ENCODE measurements at places on chromosomes 7 and 10. TPM values are rescaled to one million over a fixed set of nuclear protein-coding genes. Genes with fewer than 3 reads are reported as not detected.

Gene A1CF
- not detected for total RNA-seq

DNA sequence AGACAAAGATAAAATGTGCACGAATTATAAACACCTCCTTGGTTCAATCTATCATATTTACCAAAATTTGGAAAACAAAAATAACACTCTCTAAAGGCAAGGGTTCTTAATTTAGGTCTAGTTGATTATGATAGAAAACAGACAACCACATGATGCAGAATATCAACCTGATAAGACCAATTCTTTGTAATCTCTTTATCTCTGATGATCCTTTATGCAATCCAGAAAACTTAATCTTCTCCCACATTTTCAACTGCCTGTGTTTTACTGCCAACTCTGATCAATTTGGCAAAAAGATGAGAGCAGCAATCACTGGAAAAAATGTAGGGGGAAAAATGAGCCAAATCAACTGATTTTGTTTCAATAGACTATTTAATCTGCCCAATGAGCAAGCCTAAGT lies 148.5 kb downstream of the LRRN3 start:
- H3K4me3 ChIP-seq: no peak overlapping the region
- no peak overlapping the region for H3K27ac ChIP-seq
- no peaks in the 10 kb centered on the region for H3K27me3 ChIP-seq
- peaks cover 9% of the 10 kb centered on the region for H3K36me3 ChIP-seq
- no peak for DNase-seq
- peaks cover 8% of the 10 kb centered on the region for H3K4me1 ChIP-seq

- DNase-seq: no peak
- no peak overlapping the region for H3K4me3 ChIP-seq
- H3K36me3 ChIP-seq: peaks cover 2% of the 10 kb centered on the region
- no peaks in the 10 kb centered on the region for H3K4me1 ChIP-seq
- H3K27ac ChIP-seq: no peak overlapping the region
Measured at GRCh38 chr7:102096012-102096332, 190.7 kb upstream of the SH2B2 start.

DNA sequence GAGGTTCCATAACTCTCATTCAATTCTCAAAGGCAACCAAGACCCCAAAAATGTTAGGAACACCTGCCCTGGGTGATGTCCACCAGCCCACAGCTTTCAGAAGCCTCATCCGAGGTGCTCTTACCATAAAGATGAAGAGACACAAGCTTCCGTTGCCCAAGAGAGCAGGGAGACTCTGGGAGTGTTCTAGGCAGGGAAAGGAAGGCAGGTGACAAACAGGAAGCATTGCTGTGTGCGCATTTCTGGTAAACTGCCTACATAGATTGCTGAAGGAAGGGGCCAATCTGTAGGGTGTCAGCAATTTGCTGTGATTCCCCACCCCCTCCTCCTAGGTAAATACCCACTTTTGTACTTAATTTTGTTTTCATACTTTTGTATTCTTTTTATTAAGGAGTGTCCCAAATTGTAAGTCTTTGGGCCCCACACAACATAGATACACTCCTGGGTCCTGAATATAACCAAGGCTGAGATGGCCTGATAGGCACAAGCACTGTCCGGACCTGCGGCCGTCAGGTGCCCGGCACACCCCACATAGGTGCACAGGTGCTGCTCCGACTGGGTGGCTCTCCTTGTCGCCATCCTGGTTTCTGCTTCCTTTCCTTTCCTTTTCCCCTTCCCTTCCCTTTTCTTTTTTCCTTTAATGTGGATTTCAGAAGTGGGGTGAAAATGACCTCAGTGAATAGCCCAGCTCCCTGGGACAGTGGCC lies 51.4 kb upstream of the SMNDC1 start:
- H3K27ac ChIP-seq: peak overlapping the region; percentile 87
- peak overlapping the region; percentile 45 for H3K4me3 ChIP-seq
- peaks cover 66% of the 10 kb centered on the region for H3K4me1 ChIP-seq
- peaks cover 2% of the 10 kb centered on the region for H3K27me3 ChIP-seq
- no peaks in the 10 kb centered on the region for H3K36me3 ChIP-seq

GRCh38 chr7:114426824-114427223 lies 12.2 kb downstream of the FOXP2 start:
- no peak overlapping the region for H3K4me3 ChIP-seq
- H3K27me3 ChIP-seq: no peaks in the 10 kb centered on the region
- H3K27ac ChIP-seq: no peak overlapping the region
- H3K4me1 ChIP-seq: no peaks in the 10 kb centered on the region

Gene CCNJ
- total RNA-seq: 4.0 TPM

GRCh38 chr7:26853788-26854393 lies 10.5 kb downstream of the SKAP2 start:
- DNase-seq: no peak
- peaks cover 7% of the 10 kb centered on the region for H3K4me1 ChIP-seq
- H3K27ac ChIP-seq: no peak overlapping the region
- H3K4me3 ChIP-seq: no peak overlapping the region
- H3K27me3 ChIP-seq: peaks cover 35% of the 10 kb centered on the region

Gene AOC1
- total RNA-seq: not detected

Gene DTX2
- total RNA-seq: 20.8 TPM

DNA sequence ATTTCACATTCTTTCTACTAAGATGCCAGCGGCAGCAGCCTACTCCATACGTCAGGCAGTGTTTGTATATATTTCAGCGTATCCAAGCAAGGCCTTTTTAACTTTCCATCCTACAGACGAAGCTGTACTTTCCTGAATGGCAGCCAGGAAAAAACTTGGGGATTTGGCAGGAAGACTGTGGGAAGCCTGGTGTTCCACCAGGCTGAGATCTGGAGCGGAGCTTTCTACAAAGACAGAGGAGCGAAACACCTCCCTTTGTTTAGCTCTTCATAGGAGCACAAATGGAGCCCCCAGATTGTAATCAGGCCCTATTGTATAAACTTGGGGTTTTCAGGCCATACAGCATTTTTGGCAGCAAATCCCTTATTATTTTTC lies 143.8 kb downstream of the TES start:
- no peak for DNase-seq
- H3K27me3 ChIP-seq: peaks cover 1% of the 10 kb centered on the region
- no peaks in the 10 kb centered on the region for H3K36me3 ChIP-seq
- no peak overlapping the region for H3K27ac ChIP-seq

GRCh38 chr7:127377425-127377824 lies 15.1 kb downstream of the ZNF800 start:
- H3K4me3 ChIP-seq: no peak overlapping the region
- no peak overlapping the region for H3K27ac ChIP-seq
- H3K4me1 ChIP-seq: peaks cover 71% of the 10 kb centered on the region
- H3K36me3 ChIP-seq: peaks cover 46% of the 10 kb centered on the region
- no peaks in the 10 kb centered on the region for H3K27me3 ChIP-seq

- no peak for DNase-seq
- H3K4me3 ChIP-seq: no peak overlapping the region
- H3K4me1 ChIP-seq: no peaks in the 10 kb centered on the region
- H3K27me3 ChIP-seq: peaks cover 2% of the 10 kb centered on the region
- H3K36me3 ChIP-seq: no peaks in the 10 kb centered on the region
Measured at GRCh38 chr10:125692601-125693523, 9.9 kb upstream of the TEX36 start.

GRCh38 chr10:37222046-37222445 lies 96.6 kb downstream of the ANKRD30A start:
- H3K4me3 ChIP-seq: no peak overlapping the region
- peak; percentile 10 for DNase-seq
- H3K4me1 ChIP-seq: no peaks in the 10 kb centered on the region

- H3K4me1 ChIP-seq: no peaks in the 10 kb centered on the region
- no peaks in the 10 kb centered on the region for H3K27me3 ChIP-seq
- H3K36me3 ChIP-seq: no peaks in the 10 kb centered on the region
- no peak for DNase-seq
Measured at GRCh38 chr10:48993627-48994026, 54.0 kb upstream of the LRRC18 start.

DNA sequence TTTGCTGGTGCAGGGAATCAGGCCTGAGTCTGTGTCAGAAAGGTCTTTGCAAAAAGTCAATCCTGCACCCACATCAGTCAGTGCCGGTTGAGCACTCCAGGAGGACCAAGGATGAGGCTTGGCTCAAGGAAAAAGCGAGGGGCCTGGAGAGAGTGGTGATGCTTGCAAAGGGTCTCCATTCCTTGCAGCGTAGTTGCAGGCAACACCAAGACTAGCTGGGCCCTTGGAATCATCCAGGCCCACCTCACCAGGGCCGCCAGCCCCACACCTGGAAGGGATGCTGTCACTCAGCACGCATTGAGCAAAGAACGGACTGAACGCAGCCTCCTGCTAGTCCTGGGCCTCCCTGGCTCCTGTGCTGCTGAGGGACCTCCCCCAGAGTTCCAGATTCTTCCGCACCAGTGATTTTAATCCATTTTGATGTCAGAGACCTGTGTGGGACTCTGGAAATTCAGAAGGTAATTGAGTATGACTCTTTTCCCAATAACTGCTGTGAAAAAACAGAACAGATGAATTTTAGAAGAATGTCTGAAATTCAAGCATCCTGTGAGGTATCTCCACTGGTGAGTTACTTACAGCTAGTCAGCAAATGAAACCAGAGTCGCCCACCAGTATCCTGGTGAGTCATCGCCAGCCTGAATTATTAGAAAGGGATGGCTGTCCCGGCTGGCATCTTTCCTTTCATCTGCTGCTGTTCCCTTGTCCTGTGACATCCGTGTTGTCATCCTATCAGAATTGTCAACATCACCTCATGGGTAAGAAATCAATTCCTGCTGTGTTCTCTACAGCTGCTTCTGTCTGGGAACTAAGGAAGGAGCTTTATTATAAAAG lies 150.8 kb upstream of the NPS start:
- no peaks in the 10 kb centered on the region for H3K36me3 ChIP-seq
- no peak for DNase-seq
- H3K27me3 ChIP-seq: no peaks in the 10 kb centered on the region
- no peaks in the 10 kb centered on the region for H3K4me1 ChIP-seq

- H3K36me3 ChIP-seq: no peaks in the 10 kb centered on the region
- no peaks in the 10 kb centered on the region for H3K27me3 ChIP-seq
- no peak overlapping the region for H3K27ac ChIP-seq
- H3K4me1 ChIP-seq: no peaks in the 10 kb centered on the region
Measured at GRCh38 chr7:136245327-136246004, 268.3 kb upstream of the MTPN start.

Gene SGMS1
- total RNA-seq: 10.6 TPM

- H3K27ac ChIP-seq: peak overlapping the region; percentile 53
- H3K4me1 ChIP-seq: peaks cover 24% of the 10 kb centered on the region
- peak overlapping the region; percentile 54 for H3K4me3 ChIP-seq
- H3K27me3 ChIP-seq: no peaks in the 10 kb centered on the region
Measured at GRCh38 chr10:6382081-6382480, 179.3 kb downstream of the PFKFB3 start.

Gene NYAP1
- total RNA-seq: 0.32 TPM

DNA sequence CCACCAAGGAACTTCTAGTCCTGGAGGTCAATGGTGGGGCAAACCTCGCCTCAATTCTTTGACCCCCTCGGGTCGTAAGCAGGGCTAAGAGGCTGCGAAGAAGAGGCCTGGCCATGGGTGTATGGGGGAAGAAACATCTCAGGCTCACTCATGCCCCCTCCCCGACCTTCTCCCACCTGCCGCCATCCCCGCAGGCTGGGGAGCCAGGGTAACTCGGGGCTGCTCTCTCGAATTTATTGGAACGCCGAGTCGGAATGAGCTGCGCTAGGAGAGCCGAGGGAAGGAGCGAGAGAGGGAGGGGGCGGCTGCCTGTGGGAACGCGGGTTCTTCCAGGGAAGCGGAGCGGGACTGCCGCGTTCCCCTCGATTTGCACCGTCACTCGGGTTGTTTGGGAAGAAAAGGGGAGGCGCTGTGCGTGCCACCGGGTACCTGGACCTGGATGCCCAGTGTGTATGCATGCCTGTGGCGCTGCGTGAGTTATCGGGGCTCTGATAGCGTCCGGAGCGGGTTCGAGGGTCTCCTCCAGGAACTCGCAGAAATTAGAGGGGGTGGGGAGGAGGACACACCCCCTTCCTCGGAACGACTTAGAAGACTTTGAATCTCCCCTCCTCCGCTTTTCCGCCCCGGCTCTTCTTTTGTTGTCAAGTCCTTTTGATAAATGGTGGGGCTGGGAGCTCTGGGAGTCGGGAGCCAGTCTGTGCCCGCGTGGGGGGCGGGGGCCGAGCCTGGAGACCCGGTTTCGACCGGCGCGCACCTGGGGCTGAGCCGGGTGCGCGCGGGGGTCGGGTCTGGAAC lies 1.8 kb upstream of the ZNF503 start:
- peaks cover 31% of the 10 kb centered on the region for H3K4me1 ChIP-seq
- H3K27ac ChIP-seq: no peak overlapping the region
- no peak for DNase-seq
- H3K4me3 ChIP-seq: peak overlapping the region; percentile 76

GRCh38 chr7:92648067-92648466 lies 57.9 kb upstream of the FAM133B start:
- H3K27me3 ChIP-seq: no peaks in the 10 kb centered on the region
- peaks cover 40% of the 10 kb centered on the region for H3K36me3 ChIP-seq
- peaks cover 85% of the 10 kb centered on the region for H3K4me1 ChIP-seq
- H3K27ac ChIP-seq: peak overlapping the region; percentile 92
- no peak for DNase-seq

Gene LIPJ
- not detected for total RNA-seq

Gene AKR1C8
- total RNA-seq: not detected

GRCh38 chr10:71970331-71970730 lies 6.1 kb downstream of the CHST3 start:
- no peak overlapping the region for H3K4me3 ChIP-seq
- no peak overlapping the region for H3K27ac ChIP-seq
- H3K4me1 ChIP-seq: peaks cover 54% of the 10 kb centered on the region
- no peaks in the 10 kb centered on the region for H3K36me3 ChIP-seq
- peaks cover 23% of the 10 kb centered on the region for H3K27me3 ChIP-seq

Gene SFTPA1
- not detected for total RNA-seq

- H3K4me3 ChIP-seq: no peak overlapping the region
- H3K27me3 ChIP-seq: peaks cover 22% of the 10 kb centered on the region
- no peak for DNase-seq
- H3K4me1 ChIP-seq: peaks cover 8% of the 10 kb centered on the region
- H3K27ac ChIP-seq: no peak overlapping the region
Measured at GRCh38 chr10:133336118-133336576, 549 bp downstream of the CALY start.
